ENCODE measurements at places on chromosomes 13 and 19.

DNA sequence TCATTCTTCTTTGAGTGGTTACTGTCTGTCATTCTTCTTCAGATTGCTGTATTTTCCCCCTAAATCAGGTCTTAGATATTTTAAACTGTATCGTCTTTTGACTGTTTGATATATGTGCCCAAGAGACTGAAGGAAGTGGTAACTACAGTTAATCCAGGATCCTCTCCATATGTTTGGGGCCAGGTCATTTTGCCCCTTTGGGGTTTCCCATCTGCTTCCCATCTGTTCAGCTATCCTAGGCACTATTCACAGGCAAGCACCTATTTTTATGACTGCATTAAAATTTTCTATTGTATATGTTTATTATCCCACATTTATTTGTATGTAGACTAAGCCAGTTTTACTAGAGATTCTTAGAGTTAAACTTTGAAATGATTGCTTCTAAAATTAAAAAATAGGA, 244.2 kb downstream of the PCCA start:
- DNase-seq = no peak

DNA sequence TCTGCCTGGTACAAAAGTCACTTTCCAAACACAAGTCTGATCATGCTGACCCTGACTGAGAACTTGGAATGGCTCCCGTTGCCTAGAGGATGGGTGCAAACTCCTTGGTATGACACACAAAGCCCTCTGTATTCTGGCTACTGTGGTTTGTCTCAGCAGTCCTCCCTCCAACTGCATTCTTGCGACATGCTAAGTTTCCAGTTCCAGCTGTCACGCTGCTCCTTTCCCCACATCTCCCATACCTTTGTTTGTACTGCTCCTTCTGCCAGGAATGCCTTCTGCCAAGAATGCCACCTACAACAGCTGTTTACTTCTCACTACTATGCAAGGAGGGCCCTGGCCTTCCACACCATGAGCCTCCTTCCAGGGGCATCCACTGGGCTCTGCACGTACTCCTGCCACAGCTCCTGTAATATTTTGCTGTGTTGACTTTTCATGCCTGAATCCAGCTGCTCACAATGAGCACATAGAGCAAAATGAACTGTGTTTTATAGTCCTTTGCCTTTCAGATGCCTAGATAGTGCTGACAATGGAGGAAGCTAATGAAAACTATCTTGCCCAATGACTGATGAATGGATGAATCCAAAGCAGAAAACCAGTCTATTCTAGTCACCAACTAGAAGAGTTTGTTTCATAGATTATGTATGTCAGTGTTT, 543.7 kb downstream of the EFNB2 start:
- no peak for DNase-seq

DNA sequence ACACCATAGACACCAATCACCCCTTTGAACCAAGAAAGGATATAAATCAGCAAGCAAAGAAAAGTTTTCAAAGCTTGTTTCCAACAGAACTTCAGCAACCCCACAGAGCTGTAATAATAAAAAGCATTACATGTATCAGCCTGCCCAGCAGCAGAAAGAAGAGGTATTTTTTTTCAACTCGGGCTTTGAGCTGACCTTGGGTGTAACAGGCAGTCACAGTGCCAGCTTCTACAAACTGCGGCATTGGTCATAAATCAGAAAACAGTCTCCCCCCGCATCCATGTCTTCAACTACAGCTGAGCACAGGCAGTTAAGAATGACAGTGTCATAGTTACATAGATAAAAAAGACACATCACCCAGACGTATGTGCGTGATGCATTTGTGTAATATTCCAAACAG, 671.0 kb upstream of the SLITRK1 start:
- no peak for DNase-seq

GRCh38 chr13:30346789-30347167, 39.4 kb upstream of the KATNAL1 start:
- no peak for DNase-seq

GRCh38 chr19:48814895-48815294, 4.1 kb upstream of the BCAT2 start:
- no peak for DNase-seq

DNA sequence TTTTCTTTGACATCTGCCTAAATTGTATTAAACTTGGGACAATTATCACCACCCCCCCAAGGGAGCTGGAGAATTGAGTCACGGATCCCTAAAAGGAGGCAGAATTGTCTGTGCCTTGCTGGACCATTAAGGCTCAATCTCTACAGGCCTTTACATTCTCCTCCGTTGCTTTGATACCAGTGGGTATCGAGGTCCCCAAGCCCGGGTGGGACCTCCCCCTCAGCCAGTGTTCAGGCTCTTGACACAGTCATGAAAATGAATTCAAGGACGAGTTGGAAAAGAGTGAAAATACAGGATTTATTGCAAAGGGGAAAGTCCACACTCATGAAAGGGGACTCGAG, 5.6 kb downstream of the PPP1R15A start:
- peak; percentile 46 for DNase-seq
